Fibroblast of skin of right quadriceps (primary cell): ENCODE measurements at places on chromosomes 7 and 10.

- DNase-seq, result no peak
These were observed 771 bp upstream of the ADIRF start for GRCh38 chr10:86967481-86967941.

DNA sequence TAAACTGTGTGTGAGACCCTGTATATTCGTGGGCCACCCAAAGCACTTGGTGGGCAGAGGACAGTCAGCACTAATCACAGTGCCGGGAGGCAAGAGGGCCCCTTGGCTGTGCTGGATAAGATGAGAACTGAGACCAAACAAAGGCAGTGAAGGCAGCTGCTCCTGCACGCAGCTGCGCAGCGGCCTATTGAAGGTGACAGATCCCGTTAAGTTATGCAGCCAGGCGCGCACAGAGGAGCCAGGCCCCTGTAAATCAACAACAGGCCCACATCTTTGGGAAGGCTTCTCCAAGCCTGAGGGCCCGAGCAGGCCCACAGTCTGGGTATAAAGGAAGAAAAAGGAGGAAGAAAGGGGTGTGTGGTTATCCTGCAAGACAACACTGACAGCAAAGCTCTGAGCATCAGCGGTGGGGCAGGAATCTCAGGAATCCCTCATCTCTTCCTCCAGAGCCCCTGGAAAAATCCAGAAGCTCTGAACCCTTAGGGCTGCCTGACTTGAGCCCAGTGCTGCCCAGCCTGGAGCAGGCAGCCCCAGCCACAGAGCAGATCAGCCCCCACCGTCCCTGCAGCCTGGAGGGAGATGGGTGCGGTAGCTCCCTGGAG lies 154.2 kb downstream of the ARHGAP12 start:
- DNase-seq, result peak; percentile 62

- DNase-seq, result peak; percentile 81
These were observed 15.6 kb downstream of the ARHGAP22 start for GRCh38 chr10:48589266-48589665.

DNA sequence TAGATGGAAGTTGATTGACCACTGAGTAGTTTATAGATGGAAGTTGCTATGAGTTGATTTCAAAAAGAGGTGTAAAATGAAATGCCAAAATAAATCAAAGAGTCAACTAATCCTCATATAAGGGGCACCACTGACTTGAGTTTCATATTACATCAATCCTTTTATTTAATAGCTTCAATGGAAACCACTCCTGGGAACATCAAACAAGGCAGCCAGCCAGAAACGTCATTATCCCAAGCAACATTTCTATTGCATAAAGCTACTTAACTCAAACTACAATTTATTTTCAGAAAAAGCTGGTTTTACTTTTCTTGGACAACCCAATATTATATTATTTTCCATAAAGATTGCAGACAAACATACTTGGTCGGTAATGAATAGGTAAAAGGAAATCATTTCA lies 162.1 kb downstream of the TSPAN12 start:
- no peak for DNase-seq
